ENCODE measurements at places on chromosomes 11 and 22.

GRCh38 chr11:118643142-118643994 lies 36.0 kb downstream of the PHLDB1 start:
- DNase-seq = no peak

GRCh38 chr11:56522008-56522407 lies 21.0 kb downstream of the OR5M11 start:
- DNase-seq = no peak

DNA sequence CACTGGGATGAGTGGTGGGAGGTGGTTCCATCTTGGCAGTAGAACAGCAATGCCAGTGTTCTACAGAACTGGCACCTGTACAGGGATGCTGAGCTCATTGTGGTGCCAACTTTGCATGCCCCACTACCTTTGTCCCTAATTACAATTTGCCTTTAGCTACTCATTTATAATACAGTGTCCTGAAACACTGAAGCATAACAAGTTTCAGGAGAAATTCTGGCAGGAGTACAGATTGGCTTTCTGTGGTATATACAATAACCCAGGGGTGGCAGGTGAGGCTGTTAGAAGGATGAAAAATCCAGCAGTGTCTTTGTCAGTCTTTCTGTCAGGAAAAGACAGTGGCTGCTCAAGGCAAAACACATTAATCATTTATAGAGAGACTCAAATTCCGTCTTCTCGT lies 240.3 kb downstream of the FAM76B start:
- DNase-seq = no peak

GRCh38 chr11:19225581-19225980 lies 15.2 kb downstream of the E2F8 start:
- no peak for DNase-seq

DNA sequence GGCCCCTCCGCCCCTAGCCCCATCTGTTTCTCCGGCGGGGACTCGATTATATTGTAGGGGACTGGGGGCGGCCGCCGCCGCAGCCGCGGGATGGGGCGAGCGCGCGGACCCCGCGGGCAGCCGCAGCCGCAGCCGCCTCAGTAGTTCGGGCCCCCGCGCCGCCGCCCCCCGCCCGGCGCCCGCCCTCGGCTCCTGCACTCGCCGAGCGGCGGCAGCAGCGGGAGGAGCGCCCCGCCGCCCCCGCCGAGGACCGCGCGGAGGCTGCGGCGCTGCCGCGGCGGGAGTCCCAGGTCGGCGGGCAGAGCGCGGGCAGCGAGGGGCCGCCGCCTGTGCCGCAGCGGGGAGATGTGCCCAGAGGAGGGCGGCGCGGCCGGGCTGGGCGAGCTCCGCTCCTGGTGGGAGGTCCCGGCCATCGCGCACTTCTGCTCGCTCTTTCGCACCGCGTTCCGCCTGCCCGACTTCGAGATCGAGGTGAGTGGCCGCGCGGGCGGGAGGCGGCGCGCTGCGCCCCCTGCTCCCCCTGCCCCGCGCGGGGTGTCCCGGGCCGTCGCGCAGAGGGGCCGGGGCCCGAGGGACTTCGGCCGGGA lies at the start of gene CECR2:
TSS of gene CECR2 (plus strand) at position 22 of the 587 bp plus-strand sequence. CDS start at position 346, 324 bp downstream.
- peak; percentile 36 for DNase-seq

DNA sequence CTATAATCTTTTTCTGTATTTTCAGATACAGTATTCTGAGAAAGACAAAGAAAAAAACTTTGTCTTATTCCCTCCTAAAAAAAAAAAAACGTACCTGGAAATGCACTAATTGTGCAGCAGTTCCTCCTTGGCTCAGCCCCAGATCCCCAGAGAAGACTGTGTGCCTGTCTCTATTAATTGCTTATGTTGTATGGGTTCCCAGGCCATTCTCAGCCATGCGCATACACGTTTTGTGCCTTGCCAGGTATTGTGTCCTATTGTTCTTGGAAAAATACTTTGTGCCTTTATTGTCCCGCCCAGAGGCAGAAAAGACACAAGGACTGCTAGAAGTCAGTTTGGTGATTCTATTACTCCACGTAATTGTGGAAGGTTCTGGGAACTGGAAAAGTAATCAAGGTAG lies 91.2 kb downstream of the PIWIL4 start:
- no peak for DNase-seq

DNA sequence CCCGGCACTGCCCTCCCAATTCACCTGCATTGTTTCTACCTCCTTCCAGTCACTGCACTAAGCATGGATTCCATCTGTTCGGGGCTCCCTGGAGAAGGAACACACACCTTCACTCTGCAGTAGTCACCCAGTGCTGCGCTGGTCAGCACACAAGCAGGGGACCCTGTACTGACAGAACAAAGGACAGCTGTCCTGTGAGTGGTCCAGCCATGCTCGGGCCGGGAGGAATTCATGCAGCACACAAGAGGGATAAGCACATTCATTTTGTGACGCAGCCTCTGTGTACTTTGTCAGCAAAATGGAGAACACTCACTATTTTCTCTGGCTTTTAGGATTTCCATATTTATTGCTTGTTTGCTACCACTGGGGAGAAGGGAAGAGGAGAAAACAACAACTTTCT lies 167.3 kb downstream of the NTM start:
- DNase-seq = no peak

- no peak for DNase-seq
Observed at GRCh38 chr22:23197836-23198235, 17.5 kb downstream of the BCR start.

- no peak for DNase-seq
Observed at GRCh38 chr11:108586600-108586999, 7.0 kb downstream of the EXPH5 start.

- no peak for DNase-seq
Observed at GRCh38 chr11:65554057-65554818, 3.9 kb downstream of the LTBP3 start.

GRCh38 chr22:27885977-27886842 lies 32.8 kb downstream of the PITPNB start:
- DNase-seq = peak; percentile 38

GRCh38 chr11:68581901-68582300 lies 102.4 kb upstream of the GAL start:
- DNase-seq = no peak

GRCh38 chr22:47484960-47485569 lies 722.6 kb downstream of the TBC1D22A start:
- DNase-seq = no peak

GRCh38 chr11:117230286-117230961 lies 1.4 kb downstream of the PCSK7 start:
- peak; percentile 44 for DNase-seq

- DNase-seq = no peak
Observed at GRCh38 chr11:70200212-70200844, 2.8 kb upstream of the FADD start.

GRCh38 chr11:62896049-62896448 lies 15.4 kb downstream of the SLC3A2 start:
- no peak for DNase-seq

- DNase-seq = no peak
Observed at GRCh38 chr11:113278481-113278880, 35.9 kb upstream of the TTC12 start.

DNA sequence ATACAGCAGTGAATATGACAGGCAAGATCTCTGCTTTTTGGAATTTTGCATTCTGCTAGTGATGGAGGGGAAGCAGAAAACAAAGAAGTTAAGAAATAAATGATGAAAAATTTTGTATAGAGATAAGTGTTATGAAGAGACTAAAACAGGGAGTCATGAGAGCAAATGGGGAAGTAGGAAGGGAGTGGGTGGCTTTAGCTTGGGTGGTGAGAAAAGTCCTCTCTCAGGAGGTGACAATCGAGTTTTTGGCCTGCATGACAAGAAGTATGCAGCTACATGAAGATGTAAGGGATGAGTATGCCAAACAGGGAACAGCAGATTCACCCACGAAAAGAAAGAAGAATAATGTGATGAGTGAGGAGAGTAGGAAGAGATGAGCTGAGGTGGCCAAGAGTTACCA lies 80.7 kb upstream of the MPPED2 start:
- no peak for DNase-seq

- DNase-seq = peak; percentile 38
Observed at GRCh38 chr11:123166071-123166559, 28.9 kb downstream of the CLMP start.

DNA sequence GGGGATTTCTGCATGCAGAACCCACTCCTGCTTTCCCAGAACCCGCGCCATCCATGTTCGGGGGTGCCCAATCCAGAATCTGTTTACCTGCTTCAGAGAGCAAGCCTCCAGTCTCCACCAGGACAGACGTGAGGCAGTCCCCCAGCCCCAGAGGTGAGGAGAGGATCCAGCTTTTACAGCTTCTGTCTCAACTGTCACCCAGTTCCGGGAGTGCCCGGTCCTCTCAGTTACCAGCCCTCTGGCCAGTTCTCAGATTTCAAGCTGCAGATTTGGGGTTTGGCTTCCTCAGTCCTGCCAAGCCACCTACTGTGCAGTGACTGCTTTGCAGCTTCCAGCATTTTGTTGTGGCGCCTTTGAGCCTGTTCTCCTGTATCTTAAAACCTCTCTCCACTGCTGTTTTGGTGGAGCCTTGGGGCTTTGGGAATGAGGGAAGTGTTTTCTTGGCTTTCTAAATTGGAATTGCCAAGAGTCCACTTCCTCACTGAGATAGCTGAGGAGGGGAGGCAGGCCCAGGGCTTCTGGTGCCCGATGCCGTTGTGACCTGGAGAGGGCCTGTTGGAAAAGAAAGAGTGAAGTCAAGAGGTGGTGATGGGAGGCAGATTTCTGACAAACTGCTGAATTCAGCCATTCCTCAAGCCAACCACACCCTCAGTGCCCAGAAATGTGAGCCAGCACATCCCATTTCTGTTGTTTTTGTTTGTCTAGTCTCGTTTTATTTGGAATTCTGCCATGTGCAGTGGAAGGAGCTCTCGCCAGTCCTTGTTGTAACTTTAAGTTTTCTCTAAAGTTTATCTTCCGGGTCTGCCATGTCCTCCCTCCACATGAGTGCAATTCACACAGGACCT lies 513.4 kb downstream of the TBC1D22A start:
- no peak for DNase-seq

DNA sequence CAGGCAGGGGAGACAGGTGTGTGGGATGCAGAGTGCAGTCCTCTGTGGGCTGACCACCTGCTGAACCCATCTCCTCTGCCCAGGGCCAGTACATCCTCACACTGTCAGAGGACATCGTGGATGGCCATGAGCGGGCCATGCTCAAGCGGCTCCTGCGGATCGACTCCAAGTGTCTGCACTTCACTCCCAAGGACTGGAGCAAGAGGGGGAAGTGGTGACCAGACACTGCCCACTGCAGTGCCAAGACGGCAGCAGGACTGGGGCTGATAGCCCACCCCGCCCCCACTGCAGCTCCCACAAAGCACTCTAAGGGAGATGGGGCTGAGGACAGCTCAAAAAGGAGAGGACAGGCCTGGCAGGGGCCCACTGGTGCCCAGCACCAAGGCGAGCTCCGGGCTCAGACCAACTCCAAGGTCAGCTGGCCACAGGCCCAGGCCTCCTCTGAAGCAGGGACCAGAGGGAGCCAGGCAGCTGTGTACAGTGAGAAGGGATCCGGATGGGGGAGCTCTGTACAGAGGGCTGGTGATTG lies 1.6 kb downstream of the RNASEH2C start:
- DNase-seq = no peak

GRCh38 chr22:24007253-24008021 lies 2.2 kb upstream of the GSTT4 start:
- no peak for DNase-seq

- DNase-seq = no peak
Observed at GRCh38 chr22:42676059-42676607, 26.9 kb upstream of the CYB5R3 start.

- DNase-seq = no peak
Observed at GRCh38 chr22:30941363-30941740, 27.2 kb downstream of the MORC2 start.

DNA sequence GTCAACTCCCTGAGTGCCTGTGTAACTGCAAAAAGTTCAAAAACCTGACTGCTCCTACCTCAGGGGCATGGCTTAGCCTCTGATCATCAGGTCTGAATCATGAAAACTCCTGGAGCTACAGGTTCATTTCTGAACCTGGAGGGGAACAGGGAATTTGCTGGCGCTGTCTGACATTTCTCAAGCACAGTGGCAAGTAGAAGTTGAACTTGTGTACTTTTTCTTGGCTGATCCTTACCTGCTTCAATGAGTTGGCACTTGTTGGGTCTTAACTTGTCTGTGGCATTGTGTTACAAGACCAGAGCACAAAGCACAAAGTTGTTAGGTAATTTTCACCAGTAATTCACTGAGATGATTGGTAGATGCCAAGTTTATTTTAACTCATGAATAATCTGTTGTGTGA lies 3.3 kb downstream of the TMEM109 start:
- DNase-seq = no peak

- DNase-seq = no peak
Observed at GRCh38 chr11:123421589-123421988, 8.5 kb upstream of the GRAMD1B start.

GRCh38 chr11:134032043-134032442 lies 36.8 kb upstream of the JAM3 start:
- DNase-seq = no peak

DNA sequence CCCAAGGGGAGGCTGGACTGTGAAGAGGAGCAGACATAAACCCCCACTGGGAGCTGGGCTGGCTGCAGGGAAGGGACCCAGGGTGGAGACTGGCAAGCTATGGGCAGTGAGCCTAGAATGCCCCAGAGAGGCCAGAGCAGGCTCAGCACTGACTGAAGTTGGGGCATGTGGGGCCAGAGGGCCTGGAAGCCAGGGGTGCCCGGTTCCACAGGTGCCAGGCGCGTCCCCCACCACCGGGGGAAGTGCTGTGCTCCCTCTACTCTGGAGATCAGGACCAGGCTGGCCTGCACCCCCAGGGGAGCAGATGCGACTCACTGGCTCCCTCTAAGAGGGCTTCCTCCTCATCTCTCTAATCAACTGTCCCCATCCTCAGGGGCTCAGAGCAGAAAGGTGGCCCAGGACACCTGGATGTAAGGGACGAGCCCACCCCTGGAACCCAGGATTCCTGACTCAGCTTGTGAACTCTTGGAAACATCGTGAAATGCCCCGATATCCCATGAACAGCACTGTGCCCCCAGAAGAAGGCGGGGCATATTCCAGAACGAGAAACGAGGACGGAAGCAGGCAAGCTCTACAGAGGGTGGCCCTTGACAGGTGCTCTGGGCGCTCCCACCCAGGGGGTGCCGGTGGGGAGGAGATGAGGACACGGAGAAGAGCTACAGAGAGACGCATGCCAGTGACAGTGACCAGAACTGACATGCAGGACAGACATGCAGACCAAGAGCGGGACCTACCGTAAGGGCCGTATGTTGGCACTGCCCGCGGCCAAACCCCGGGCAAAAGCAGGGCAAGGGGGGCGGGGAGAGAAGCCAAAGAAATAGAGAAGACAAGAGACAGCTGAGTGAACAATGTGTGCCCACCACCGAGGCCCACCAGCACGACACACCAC lies 20.4 kb downstream of the MAFF start:
- no peak for DNase-seq

- no peak for DNase-seq
Observed at GRCh38 chr11:111106641-111107040, 138.9 kb upstream of the POU2AF2 start.
